AML-193 (cell line): ENCODE measurements at places on chromosomes 16 and 17.

GRCh38 chr16:31916056-31916488 is 42.5 kb downstream of the ZNF267 start:
- DNase-seq: no peak

DNA sequence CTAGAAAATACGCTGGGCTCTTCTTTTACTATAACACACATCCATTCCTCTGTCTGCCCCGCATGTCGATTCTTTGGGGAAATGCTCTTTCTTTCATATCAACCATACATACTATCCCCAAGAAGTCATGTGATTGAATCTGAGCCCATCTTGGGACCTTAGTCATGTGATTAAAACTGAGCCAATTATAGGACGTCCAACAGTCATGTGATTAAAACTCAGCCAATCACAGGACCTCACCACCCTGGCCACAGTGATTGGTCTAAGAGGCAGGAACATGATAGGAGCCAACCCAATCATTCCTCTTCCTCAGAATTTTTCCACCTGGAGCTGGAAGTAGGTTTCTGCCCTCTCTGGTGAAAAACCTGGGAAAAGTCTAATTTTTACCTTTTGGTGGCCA is 78.8 kb downstream of the TMEM114 start:
- DNase-seq: no peak

GRCh38 chr16:66206363-66206762 is 160.1 kb upstream of the CDH5 start:
- no peak for DNase-seq

- no peak for DNase-seq
Observed at GRCh38 chr17:27407916-27408864, 48.1 kb upstream of the KSR1 start.

GRCh38 chr17:74748529-74749278 is at the start of gene NHERF1:
NHERF1 (plus strand) TSS chr17:74748628; CDS start chr17:74748847, 219 bp downstream.
- no peak for DNase-seq

GRCh38 chr16:12166271-12166670 is 189.7 kb downstream of the SNX29 start:
- DNase-seq: no peak

- no peak for DNase-seq
Observed at GRCh38 chr16:56776562-56776961, 46.6 kb downstream of the NUP93 start.

GRCh38 chr16:24054741-24055491 is 201.2 kb upstream of the CACNG3 start:
- DNase-seq: no peak

- DNase-seq: no peak
Observed at GRCh38 chr16:86427433-86427851, 82.9 kb upstream of the FOXF1 start.

- DNase-seq: no peak
Observed at GRCh38 chr16:80746231-80746630, 58.2 kb downstream of the CDYL2 start.
